ENCODE measurements at places on chromosomes 13 and 19.
A peak's percentile ranks its signal among the peaks of the same experiment; 100 is the strongest.

DNA sequence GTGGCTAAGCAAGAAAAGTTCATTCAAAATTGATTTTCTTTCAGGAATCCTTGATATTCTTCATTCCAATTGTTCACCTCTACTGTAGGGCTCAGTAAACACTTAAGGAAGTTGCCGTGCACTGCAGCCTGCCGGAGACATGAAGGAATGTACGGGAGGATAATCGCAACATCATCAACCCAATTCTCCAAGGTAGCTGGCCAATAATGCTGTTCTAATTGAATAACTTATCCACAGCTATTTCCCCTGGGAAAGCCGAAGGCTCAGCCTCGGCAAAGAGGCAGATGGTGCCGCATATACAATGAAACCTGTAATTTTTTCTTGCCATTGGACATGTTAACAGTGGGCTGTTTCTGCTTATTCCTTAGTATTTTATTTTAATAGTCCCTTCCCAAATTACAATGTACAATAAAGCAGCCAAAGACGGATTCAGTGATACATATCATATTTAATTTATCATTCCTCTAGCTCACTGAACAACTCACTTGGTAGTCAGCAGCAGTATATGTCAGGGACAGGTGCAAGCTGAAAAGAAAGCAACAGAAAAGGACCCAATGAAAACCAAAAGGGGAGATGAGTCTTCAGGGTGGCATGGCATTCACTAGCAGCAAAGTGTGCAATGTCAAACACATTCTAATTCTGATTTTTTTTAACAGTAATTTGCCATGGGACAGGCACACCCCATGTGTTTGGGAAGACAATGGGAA, 420.5 kb upstream of the KLF12 start:
- no peak for DNase-seq

- no peak for DNase-seq
These were observed 211.1 kb upstream of the NBEA start for GRCh38 chr13:34730961-34731360.

DNA sequence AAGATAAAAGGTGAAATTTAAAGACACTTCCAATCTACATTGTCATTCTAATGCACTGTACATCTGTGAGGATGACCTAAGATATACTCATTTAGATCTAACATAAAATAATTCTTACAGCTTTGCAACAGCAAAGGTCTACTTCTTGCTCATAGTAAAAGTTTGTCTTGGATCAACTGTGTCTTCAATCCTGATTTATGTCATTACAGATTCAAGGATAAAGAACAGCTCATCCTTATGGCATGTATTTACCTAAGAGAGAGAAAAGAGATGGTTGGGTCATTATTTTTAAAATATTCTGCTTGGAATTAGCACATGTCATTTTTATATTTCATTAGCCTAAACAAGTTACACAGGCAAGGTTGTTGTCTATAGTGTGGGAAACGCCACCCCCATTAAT, 2193.1 kb downstream of the PCDH9 start:
- no peak for DNase-seq

GRCh38 chr13:34108410-34108809, 290.5 kb downstream of the RFC3 start:
- DNase-seq, result no peak

- DNase-seq, result no peak
These were observed 757 bp downstream of the WASF3 start for GRCh38 chr13:26558074-26558805.

DNA sequence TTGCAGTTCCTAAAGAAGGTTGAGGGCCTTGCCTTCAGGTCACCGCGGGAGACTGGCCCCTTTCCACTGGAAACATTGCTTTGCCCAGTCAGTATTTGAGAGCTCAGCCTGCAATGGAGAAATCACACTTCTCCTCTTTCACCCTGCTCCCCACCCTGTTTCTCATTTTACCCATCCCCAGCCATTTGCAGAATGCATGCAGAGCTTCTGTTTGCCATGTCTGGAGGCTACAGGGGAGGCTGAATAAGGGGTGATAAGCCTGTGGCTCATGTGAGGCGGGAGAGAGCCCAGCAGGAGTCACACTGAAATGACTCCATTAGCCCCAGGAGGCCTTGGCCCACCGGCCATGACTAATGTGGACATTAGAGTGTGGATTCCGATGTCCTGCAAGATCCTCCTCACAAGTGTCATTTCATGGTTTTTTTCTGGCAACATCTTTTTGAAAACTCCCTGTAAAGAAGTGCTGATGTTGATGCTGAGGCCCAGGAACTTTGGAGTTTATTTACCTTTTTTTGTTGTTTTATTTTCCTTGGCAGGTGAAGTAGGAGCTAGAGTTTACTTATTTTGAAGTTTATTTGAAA, 6.3 kb downstream of the SPINT2 start:
- no peak for DNase-seq

- no peak for DNase-seq
These were observed 212.8 kb downstream of the SLITRK6 start for GRCh38 chr13:85586422-85586831.

DNA sequence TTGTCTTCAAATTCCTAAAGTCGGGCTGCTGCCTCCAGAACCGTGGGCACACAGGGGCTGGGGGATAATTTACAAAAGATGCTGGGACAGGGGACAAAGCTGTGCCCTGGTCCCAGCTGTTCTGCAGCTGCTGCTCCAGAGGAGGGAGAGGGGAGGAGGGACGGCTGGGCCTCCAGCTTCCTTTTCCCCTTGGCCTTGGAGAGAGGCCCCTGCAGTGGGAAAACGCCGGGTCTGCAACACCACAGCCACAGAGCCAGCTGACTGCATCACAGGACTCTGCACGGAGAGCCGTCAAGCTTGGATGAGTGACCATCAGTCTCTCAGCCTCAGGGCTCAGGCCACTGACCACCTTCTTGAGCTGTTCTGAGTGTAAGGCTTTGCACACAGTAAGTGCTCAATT, 6.1 kb downstream of the DOCK6 start:
- no peak for DNase-seq

GRCh38 chr19:30455881-30456280, 83.7 kb downstream of the ZNF536 start:
- no peak for DNase-seq

DNA sequence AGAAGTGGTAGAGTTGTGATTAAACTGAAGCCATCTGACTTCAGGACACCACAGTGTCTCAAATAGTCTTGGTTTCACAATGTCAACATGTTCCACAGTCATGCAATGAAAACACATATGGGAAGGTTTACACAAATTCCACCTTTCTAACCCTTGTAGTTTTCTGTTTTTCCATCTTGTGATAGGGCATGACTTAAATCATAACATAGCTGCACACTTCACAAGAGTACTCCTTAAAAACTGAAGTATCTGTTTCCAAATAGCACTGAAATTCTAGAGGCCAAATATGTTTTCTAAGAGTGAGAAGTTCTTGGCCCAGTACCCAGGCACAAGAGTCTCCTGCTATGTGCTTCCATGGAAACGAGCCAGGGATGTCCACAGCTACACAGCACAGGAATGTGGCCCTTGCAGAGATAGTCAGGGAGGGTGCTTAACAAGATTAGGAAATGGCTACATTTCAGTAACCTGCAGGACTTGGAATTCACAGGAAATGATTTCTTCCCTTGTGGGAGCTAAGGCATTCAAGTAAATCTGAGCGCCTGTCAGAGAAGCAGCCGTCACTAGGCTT, 269.1 kb downstream of the NDFIP2 start:
- no peak for DNase-seq

DNA sequence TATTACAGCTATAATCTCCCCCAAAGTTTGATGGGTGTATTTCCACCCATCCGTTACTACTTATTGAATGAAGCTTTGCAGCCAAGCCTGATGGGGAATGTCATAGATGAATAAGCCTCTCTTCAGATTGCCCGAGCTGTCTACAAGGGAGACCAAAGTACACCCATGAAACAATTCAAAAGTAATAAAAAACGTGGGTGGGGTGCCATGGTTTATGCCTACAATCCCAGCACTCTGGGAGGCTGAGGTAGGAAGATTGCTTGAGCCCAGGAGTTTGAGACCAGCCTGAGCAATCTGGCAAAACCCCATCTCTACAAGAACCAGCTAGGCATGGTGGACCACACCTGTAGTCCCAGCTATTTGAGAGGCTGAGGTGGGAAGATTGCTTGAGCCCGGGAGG, 419.2 kb downstream of the FGF9 start:
- no peak for DNase-seq

- no peak for DNase-seq
These were observed 12.4 kb upstream of the ZSCAN4 start for GRCh38 chr19:57656346-57656745.

GRCh38 chr19:37905946-37906868, at the start of gene WDR87:
Gene WDR87 (minus strand): TSS chr19:37906594. CDS start chr19:37898239, 8,355 bp downstream.
- peak; percentile 64 for DNase-seq

- no peak for DNase-seq
These were observed 174.3 kb downstream of the PTPRS start for GRCh38 chr19:5166262-5166661.

DNA sequence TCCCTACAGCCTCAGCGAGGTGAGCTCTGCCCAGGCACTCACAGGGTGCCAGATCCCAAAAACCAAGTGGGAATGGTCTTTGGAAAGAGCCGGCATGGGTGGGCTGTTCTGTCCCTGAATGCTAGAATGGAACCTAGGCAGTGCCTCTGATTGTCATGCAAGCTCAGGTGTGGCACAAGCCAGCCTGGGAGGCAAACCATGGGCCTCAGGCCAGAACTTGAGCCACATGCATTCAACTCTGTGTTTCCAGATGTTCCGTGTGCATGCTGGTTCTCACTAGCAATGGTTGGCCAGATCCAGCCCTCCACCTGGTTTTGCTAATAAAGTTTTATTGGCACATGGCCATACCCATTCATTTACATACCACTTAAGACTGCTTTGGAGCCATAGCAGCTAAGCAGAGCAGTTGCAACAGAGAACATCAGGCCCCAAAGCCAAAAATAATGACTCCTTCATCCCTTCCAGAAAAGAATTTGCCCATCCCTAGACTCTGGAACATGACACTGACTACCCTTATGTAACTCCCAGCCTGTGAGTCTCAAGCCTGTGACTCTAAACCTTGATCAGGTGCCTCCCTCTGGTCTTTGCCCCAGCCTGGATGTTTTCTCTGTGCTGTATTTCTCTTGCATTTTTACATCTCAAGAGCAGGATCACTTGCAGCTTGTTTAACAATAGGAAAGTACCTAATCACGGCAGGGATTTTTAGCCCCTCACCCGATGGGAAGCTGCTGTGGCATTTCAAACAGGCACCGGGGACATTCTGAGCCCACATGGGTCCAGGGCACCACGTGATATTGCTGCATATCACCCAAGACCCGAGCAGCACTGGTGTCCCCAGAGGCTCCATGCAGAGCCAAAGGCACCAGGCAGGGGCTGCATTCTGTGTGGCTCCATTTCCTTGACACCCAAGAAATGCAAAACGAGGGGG, 55.4 kb upstream of the USE1 start:
- DNase-seq, result no peak

DNA sequence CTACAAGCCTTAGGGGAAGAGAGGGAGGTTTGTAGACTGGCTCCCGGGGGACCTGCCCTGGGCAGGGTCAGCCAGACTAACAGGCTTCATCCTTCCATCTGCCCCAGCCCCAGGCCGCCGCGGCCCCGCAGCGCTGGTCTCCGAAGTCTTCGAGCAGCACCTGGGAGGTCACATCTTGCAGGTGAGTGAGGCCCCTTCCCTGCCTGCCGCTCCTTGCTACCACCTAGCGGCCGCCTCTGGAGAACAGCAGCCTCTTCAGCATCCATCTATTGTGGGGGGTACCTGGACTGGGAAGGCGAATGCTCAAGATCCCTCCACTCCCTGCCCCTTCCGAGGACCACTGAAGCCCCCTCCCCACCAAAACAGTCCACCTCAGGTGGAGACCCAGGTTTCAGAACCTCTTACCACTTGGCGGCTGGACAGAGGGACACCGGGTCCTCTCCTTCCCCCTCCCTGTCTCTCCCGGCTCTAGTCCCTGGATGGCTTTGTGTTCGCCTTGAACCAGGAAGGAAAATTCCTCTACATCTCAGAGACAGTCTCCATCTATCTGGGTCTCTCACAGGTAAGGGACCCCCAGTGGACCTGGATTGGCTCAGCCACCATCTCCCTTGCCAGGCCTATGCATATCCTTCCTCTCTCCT, 12.7 kb downstream of the NPAS1 start:
- DNase-seq, result peak; percentile 73

DNA sequence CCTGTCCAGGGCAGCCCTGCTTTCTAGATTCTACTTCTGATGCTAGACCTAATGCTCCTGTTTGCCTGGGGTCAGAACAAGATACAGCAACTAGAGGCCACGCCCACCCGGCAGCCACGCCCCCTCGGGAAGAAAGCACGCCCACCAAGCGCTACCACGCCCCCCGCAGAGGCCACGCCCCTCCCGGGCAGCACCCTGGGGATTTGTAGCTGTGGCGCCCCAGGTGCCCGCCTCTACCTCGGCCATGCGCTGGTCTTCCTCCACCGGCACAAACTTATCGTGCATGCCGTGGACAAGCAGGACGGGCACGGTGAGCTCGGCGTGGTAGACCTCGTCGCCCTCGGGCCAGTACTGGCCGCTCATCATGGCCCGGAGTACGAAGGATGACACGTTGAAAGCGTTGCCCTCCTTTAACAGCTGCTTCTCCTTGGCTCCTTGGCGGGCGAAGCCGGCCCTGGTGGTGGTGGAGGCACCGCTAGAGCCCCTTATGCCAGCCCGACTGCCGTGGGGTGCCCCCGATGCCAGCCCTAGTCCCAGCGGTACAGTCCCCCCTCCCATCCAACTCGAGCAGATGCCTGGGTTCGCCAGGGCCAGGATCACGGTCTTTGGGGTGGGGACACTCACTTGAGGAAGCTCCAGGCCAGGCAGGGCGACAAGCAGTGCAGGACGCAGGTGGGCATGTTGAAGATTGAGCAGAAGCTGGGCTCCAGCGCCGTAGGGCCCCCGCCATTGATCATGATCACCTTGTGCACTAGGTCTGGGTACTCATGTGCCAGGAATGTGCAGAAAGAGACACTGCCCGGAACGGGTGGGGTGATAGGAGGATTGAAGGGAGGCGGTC, 9.0 kb downstream of the ABHD8 start:
- DNase-seq, result peak; percentile 59

DNA sequence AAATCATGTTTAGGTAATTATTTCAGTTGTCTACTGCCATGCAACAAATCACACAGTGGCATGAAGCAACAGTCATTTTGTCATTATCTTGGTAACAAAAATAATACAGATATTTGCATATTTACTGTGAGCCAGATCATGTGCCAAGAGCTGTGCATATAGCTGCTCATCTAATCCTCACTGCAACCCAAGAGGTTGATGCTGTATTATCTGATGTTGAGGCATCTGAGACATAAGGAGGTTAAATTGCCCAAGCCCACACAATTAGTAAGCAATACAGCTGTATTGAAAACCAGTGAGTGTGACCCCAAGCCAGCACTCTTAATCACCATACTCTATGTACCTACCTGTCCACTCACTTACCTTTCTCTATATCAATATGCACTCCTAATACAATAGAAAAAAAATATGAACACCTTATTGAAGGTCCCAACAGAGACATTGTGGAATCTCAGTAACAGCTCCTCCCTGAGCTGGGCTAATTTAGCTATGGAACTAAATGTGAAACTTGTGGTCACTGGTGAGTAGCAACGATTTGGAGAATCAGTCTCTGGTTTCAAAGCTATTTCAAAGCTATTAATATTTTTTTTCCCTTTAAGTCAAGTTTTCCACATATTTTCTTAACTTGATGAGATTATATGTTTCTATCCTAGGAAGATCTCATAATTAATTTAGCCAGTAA, 185.2 kb downstream of the KLF12 start:
- DNase-seq, result no peak

- no peak for DNase-seq
These were observed 31.7 kb downstream of the SPATA13 start for GRCh38 chr13:24192057-24192810.
